Stimulated activated CD8-positive, alpha-beta memory T cell treated with anti-CD3 and anti-CD28 coated beads, Interleukin-15, amount 100 ng/mL, for 4 hours (primary cell): ENCODE measurements at places on chromosomes 3 and 15.

DNA sequence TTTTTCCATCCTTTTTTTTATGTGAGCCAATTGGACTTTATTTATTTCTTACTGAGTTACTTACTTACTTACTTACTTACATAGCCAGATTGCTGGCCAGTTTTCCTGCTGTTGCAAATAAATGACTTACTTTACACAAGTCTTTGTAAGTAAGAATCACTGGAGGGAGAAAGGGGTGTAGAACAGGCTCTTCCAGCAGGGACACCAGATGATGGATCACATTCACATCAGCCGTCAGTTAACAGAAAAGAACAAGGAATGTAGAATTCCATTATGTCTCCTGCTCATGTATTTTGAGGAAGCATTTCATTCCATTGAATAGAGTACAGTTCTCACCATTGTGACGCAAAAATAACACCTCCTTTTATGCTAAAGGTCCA is 188.6 kb downstream of the FNDC3B start:
- no peak for DNase-seq

GRCh38 chr3:153614563-153614962 is 452.5 kb downstream of the RAP2B start:
- DNase-seq = no peak

DNA sequence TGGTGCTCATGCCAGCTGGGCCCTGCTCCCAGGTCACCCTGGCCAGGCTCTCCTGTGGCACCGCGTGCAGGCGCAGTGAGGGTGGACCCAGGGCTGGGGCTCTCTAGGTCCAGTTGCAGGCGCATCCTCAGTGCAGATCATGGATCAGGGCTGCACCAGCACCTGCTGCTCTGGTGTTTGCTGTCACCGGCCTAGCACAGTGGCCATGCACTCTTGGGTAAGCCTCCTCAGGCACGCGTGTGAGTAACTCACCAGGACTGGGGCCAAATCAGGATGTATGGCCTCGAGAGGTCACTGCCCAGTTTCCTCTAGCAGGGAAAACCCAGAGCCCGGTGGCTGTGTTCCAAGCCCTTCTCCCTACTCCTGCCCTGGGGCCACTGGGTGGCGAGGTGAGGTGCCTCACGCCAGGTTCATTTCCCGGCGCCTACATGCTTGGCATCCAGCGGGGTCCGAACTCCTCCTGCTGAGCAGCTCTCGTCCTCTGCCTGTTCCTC is 45.5 kb upstream of the SLC41A3 start:
- DNase-seq = no peak

- DNase-seq = peak; percentile 58
These were observed 2.2 kb upstream of the DCAF1 start for GRCh38 chr3:51501833-51502561.

- DNase-seq = no peak
These were observed 90.6 kb upstream of the TLE3 start for GRCh38 chr15:70188286-70188685.

DNA sequence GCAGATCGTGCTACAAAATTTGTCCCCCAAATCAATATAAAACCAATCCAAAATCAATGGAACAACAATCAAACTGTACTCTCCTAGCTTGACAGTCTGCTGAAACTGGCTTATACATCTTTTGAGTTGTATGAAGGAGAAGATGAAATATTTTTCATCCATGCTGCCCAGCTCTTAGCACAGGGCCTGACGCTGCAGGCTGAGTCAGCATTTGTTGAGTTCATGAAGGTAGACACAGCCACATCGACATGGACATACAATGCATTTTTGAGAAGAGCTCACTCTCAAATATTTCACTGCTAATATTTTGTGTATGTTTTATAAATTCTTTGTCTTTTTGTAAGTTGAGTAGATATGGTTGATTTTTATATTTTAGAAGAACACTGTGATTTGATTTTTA is 327.3 kb downstream of the OTOL1 start:
- no peak for DNase-seq

DNA sequence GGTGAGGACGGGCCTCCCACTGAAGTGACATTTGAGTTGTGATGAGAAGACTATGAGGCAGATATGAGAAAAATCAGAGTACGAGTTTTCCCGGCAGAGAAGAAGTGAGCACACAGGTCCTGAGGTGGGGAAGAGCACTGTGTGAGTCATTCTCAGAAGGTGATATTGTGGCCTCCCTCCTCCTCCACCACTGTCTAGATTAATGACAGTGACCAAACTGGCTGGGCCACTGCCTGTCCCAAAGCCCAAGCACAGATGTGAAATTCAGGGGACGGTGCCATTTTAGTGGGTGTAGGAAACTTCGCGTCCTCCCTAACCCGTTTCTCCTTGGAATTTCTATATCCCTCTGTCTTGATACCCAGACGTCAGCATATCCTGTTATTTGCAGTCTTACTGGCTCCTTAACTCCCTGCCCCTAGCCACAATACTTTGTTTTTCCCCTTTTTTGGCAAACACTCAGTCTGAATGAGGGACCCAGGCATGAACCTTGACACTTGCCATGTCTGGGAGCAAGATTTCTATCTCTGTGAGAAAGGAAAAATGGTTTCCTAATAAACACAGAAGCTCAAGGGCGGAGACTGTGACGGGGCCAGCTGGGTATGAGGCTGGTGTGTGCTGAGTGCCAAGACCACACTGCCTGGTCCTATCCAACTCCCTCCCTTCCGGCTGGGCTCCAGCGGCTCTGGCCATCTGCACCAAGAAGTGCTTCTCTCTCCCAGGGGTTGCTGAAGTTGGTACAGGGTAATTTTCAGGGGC is 15.2 kb downstream of the PRICKLE2 start:
- no peak for DNase-seq

GRCh38 chr15:61613729-61614128 is 384.6 kb upstream of the RORA start:
- no peak for DNase-seq

GRCh38 chr3:40044487-40044886 is 235.1 kb downstream of the MYRIP start:
- no peak for DNase-seq

DNA sequence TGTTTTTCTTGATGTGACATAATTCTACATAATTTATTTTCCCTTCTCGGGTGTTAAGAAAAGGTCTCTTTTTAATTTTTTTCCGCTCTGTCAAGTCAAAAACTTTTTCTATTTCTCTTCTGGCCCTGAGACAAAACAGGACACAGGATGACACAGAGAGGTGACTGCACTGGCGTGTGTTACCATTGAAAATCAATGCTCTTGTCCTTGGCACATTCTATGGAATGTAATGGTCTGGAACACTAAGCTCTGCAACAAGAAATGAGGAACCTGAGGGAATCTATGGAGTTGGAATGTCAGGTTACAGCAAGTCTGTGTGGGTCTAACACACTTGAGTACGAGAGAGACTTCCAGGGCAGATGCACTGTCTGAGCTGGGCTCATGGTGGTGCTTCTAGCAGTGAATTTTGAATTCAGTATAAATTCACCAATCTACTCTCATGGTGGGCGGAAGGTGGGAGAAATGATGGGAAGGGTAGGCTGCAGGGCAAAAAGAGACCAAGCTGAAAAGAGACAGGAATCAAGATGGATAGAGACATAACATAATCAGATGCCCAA is 508.3 kb downstream of the TUSC7 start:
- DNase-seq = no peak

- DNase-seq = no peak
These were observed 245.4 kb upstream of the CDIN1 start for GRCh38 chr15:36334059-36334458.

DNA sequence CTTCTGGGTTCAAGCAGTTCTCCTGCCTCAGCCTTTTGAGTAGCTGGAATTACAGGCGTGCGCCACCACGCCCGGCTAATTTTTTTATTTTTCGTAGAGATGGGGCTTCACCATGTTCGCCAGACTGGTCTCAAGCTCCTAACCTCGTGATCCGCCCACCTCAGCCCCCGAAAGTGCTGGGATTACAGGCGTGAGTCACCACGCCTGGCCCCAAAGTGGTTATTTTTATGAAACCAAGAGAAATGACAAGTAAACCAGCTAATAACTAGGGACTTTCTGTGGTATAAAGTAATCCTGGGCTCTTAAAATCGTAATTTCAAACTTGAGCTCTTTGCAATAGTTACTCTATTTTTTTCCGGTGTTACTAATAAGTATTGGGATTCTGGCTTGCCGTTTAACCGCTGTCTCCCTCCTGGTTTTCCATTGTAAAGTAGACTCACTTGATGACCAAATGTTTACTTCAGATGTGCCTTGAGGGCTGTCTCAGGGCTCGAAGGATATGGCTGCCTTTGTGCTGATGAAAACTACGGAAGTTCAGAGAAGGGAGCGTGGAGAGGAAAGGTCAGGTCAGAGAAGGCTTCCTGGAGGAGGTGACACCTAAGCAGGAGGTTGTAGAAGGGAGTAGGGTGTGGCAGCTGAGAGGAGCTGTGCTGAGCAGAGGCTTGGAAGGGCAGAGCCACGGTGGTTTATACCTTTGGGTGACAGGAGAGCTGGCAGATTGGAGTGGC is 4.2 kb downstream of the ZSCAN2 start:
- no peak for DNase-seq

GRCh38 chr3:174409086-174409743 is 449.9 kb upstream of the NAALADL2 start:
- no peak for DNase-seq

DNA sequence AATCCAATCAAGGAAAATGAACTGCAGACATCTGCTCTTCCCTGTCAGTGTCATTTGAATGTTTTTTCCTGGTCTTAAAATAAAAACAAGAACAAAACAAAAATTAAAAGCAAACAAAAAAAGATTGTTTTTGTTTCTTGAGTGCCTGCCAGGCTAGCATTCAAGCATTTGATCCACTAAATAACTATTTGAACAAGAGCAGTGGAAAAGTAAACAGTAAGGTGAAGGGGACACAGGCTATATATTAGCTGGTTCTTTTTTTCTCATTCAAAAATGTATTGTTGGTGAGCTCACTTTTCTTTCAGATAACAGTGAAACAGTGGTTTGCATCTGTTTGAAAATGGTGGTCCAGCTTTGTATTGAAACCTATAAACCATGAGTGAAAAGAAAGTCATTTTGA is 586.9 kb upstream of the SGO1 start:
- no peak for DNase-seq

- DNase-seq = no peak
These were observed 3.1 kb downstream of the KIF7 start for GRCh38 chr15:89652131-89652530.

DNA sequence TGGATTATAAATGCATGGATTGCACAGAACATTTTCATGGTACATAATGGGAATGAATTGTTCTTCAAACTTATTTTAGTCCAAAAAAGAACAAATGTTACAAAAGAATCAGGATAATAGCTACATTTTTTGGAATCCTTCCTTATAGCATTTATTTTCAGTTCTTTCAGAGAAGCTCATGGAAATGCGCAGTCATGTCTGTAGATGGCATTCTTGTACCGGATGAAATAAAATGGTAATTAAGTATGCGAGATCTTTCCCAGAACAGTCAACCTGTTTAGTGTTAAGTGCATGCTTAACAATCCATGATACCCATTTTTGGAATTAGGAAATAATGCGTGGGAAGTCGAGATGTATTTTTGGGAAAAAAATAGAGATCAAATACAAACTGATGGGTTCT is 38.2 kb upstream of the GOLGA8B start:
- no peak for DNase-seq

GRCh38 chr15:71511796-71512681 is 298.3 kb upstream of the NR2E3 start:
- no peak for DNase-seq

DNA sequence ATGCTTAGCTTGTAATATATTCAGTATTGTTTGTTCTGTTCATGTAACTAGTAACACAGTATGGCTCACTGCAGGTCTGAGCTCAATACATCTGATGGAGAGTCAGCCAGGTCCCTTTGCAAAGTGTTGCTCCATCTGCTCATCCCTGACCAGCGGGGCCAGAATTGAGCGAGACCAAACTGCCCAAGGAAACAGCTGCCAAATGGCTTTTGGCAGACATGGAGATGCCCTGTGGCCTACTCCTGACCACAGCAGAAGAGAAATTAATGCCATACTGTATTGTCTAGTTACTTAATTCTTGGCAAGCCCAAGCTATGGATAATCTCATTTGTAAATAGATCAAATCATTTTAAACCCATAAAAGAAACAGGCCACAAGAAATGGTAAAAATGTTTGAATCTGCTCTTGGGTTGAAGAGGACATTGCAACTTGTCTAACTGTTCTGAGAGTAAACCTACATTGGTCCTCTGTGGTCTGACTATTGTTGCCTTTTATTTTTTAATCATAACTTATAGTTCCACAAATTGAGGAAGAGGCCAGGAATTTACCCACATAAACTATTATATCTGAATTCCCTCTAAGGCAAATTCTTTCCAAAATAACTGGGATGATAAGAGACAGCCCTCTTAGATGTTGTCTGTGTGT is 209.5 kb downstream of the EBLN2 start:
- DNase-seq = no peak

DNA sequence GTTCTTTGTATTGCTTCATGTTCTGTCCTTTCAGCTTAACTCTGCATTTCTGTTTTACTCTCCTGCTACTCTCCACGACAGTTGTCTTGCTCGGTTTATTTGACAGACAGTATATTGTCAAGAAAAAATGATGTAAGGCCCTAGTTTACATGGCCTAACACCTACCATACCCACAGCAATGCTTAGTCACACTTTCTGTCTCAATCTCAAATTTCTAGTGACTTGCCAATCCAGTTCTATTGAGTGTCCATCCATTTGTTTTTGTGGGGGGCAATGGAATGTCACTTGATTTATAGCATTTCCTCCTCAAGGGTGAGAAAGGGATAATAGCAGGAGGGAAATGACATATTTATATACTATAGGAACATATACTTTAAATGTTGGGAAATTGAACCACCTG is 676.2 kb downstream of the NAALADL2 start:
- no peak for DNase-seq

DNA sequence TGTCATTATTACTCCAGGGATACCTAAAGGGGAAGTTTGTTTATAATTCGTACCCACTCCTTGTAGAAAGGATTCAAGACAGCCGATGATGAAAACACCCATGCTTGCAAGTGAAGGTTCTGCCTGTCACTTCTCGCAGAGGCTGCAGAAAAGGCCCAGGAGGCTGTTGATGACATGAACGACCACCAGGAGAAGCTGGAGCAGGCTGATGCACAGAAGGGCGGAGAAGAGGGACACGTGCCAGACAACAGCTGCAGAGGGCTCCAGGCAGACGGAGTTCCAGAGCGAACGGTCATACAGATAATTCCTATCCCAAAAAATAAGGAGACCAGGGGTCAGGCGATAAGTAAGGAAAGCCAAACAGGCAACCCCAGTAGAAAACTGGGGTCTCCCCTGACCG is 5.7 kb upstream of the DYNLT2B start:
- no peak for DNase-seq

DNA sequence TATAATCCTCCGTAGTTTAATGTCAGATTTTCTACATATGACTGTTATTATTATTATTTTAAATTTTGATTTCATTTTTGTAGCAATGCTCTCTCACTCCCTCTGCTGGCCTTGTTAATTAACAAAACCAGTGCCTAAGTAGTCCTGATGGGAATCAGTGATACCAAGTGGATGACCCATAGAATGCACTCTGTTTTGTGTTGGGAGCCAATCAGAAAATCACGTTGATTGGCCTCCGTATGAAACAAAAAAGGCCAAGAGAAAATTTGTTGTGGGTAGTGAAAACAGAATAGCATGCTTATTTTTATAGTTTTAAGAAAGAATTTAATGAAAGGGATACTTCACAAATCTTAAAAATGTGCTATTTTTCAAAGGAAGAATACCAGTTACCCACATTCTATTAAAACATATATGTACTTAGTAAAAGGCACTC is 34.4 kb upstream of the MEIS2 start:
- DNase-seq = no peak
